Upper lobe of right lung (tissue), 1 donor: ENCODE measurements at places on chromosomes 7 and 10. TPM values are rescaled to one million over a fixed set of nuclear protein-coding genes. Genes with fewer than 3 reads are reported as not detected.

GRCh38 chr7:116271963-116272886 lies 61.9 kb downstream of the TES start:
- peak overlapping the region; percentile 52 for H3K27ac ChIP-seq
- no peaks in the 10 kb centered on the region for H3K27me3 ChIP-seq
- H3K36me3 ChIP-seq, result no peaks in the 10 kb centered on the region
- DNase-seq, result no peak

- no peak overlapping the region for H3K27ac ChIP-seq
- H3K4me1 ChIP-seq, result no peaks in the 10 kb centered on the region
- no peaks in the 10 kb centered on the region for H3K27me3 ChIP-seq
- no peak for DNase-seq
Measured at GRCh38 chr7:141575164-141575563, 24.0 kb downstream of the AGK start.

Gene CYP17A1
- total RNA-seq, result 1.9 TPM

- no peaks in the 10 kb centered on the region for H3K27me3 ChIP-seq
- no peak for DNase-seq
- H3K36me3 ChIP-seq, result no peaks in the 10 kb centered on the region
- H3K27ac ChIP-seq, result no peak overlapping the region
- H3K4me3 ChIP-seq, result no peak overlapping the region
Measured at GRCh38 chr7:109772161-109772560, 1202.5 kb downstream of the DNAJB9 start.

DNA sequence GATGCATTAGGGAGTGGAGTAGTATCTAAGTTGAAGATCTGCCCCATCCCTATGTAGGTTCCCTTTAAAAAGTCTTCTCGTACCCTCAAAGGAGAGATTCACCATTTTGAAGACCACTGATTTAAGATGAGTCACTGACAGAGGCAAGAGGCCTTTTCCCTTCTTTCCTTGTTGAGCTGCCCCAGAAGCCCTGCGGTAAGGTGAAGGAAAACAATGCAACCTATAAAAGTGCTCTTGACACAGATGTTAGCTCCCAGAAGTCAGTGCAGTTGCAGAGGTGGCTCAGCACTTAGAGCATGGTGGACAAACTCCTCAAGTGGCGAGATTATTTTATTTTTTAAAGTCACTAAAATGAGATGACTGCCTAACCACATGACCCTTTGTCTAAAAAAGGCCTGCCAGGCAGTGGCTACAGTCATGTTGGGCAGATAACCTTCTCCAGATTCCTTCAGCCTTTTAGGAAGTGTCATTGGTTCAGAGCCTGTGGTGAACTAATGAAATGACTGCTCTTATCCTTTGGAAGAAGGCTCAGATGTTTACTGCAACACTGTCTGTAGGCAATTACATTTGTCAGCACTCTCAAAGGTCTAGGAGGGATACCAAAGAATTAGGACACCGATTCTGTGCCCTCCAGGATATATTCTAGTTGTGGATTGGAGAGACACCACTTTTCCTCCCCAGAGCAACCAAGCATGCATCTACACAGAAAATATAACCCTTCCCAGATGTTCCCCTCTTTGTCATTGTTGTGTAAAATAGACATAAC lies 88.7 kb downstream of the ARID5B start:
- H3K27me3 ChIP-seq, result no peaks in the 10 kb centered on the region
- DNase-seq, result no peak
- no peaks in the 10 kb centered on the region for H3K36me3 ChIP-seq
- H3K4me3 ChIP-seq, result no peak overlapping the region
- H3K27ac ChIP-seq, result no peak overlapping the region
- peaks cover 38% of the 10 kb centered on the region for H3K4me1 ChIP-seq

DNA sequence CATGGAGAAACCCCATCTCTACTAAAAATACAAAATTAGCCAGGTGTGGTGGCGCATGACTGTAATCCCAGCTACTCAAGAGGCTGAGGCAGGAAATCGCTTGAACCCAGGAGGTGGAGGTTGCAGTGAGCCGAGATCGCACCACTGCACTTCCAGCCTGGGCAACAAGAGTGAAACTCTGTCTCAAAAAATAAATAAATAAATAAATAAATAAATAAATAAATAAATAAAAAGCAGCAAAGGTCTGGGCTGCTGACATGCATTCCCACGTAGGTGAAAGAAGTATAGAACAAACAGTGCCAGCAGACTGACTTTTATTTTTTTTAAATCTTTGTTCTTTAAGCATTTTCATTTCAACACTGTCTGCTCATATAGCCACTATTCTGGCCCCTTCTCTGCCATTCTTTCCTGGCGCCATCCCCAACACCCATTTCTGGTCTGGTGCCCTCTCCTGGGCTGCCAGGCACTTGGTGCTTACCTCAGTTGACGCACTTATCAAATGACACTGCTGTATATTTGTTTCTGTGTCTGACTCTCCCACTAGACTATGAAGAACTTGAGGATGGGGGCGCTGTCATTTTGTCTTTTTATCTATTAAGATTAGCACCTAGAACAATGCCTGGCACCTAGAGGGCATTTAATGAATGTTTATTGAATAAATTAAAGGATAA lies 15.6 kb downstream of the FAM107B start:
- no peaks in the 10 kb centered on the region for H3K36me3 ChIP-seq
- no peaks in the 10 kb centered on the region for H3K4me1 ChIP-seq
- no peak for DNase-seq
- no peak overlapping the region for H3K4me3 ChIP-seq
- H3K27ac ChIP-seq, result no peak overlapping the region

DNA sequence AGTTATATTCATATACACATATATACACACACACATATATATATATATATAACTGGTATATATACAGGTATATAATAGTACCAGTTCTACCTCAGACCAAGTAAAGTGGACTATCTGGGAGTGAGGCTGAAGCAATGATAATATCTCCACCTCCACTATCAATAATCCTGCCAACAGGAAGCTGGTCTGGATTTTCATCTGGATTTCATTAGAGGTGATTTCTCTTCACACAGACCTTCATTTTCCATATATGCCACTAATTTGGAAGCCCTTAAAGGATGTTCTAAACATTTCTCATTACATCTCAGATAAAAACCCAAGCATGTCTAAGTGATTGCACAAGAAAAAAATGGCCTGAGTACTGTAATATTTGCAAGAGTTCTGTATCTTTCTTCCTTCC lies 1.7 kb upstream of the SLC35B4 start:
- H3K4me1 ChIP-seq, result peaks cover 4% of the 10 kb centered on the region
- DNase-seq, result no peak

Gene MUC3A
- total RNA-seq, result 2.7 TPM

GRCh38 chr7:135514856-135515255 lies 5.0 kb upstream of the CNOT4 start:
- H3K27ac ChIP-seq, result no peak overlapping the region
- H3K27me3 ChIP-seq, result no peaks in the 10 kb centered on the region
- H3K4me1 ChIP-seq, result peaks cover 5% of the 10 kb centered on the region
- no peak for DNase-seq

- H3K27me3 ChIP-seq, result no peaks in the 10 kb centered on the region
- no peak overlapping the region for H3K4me3 ChIP-seq
- H3K27ac ChIP-seq, result no peak overlapping the region
- H3K4me1 ChIP-seq, result no peaks in the 10 kb centered on the region
- DNase-seq, result no peak
- no peaks in the 10 kb centered on the region for H3K36me3 ChIP-seq
Measured at GRCh38 chr7:102255501-102255900, 31.2 kb upstream of the SH2B2 start.

GRCh38 chr7:22427104-22427503 lies 70.2 kb upstream of the RAPGEF5 start:
- no peaks in the 10 kb centered on the region for H3K27me3 ChIP-seq
- no peak overlapping the region for H3K4me3 ChIP-seq
- H3K36me3 ChIP-seq, result no peaks in the 10 kb centered on the region
- no peak for DNase-seq

- no peaks in the 10 kb centered on the region for H3K4me1 ChIP-seq
- DNase-seq, result no peak
- no peaks in the 10 kb centered on the region for H3K27me3 ChIP-seq
- no peak overlapping the region for H3K4me3 ChIP-seq
Measured at GRCh38 chr7:40622941-40623501, 488.2 kb downstream of the SUGCT start.

Gene NIPSNAP2
- total RNA-seq, result 47.7 TPM

Gene CLCN1
- total RNA-seq, result not detected

- H3K27me3 ChIP-seq, result no peaks in the 10 kb centered on the region
- H3K4me1 ChIP-seq, result no peaks in the 10 kb centered on the region
- no peak overlapping the region for H3K4me3 ChIP-seq
- H3K36me3 ChIP-seq, result no peaks in the 10 kb centered on the region
- no peak overlapping the region for H3K27ac ChIP-seq
Measured at GRCh38 chr10:114084215-114084614, 40.5 kb downstream of the ADRB1 start.

Gene PLPP4
- 0.38 TPM for total RNA-seq

DNA sequence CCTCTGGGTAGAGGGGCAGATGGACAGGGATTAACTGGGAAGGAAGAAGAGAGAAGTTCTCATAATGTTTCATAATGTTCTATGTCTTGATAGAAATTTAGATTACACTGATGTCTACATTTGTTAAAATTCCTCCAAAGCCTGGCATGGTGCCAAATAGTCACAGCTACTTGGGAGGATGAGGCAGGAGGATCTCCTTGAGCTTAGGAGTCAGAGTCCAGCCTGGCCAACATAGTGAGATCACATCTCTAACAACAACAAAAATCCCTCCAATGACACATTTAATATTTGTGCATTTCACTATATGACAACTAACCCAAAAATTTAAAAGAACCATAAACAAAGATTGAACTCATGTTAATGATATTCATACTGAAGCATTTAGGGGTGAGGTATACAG lies 33.0 kb upstream of the PPP1R3C start:
- H3K27ac ChIP-seq, result no peak overlapping the region
- H3K27me3 ChIP-seq, result peaks cover 4% of the 10 kb centered on the region
- no peak for DNase-seq
- no peaks in the 10 kb centered on the region for H3K36me3 ChIP-seq

DNA sequence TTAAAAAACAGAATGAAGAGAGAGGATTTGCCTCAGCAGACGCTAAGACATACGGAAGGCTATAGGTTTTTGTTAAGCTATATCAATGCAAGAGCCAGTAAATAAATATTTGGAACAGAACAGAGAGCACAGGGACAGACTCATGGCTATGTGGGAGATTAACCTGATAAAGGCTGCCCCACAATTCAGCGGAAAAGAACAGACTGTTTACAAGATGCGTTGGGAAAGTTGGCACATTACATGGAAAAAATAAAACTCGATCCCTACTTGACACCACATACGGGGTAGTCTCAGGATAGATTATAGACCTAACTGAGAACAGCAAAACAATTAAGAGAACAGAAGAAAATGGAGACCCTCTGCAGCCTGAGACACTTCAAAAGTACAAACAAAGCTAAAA lies 10.8 kb downstream of the KCNH2 start:
- no peaks in the 10 kb centered on the region for H3K27me3 ChIP-seq
- DNase-seq, result no peak
- no peak overlapping the region for H3K4me3 ChIP-seq
- no peak overlapping the region for H3K27ac ChIP-seq

Gene UROS
- 34.2 TPM for total RNA-seq

DNA sequence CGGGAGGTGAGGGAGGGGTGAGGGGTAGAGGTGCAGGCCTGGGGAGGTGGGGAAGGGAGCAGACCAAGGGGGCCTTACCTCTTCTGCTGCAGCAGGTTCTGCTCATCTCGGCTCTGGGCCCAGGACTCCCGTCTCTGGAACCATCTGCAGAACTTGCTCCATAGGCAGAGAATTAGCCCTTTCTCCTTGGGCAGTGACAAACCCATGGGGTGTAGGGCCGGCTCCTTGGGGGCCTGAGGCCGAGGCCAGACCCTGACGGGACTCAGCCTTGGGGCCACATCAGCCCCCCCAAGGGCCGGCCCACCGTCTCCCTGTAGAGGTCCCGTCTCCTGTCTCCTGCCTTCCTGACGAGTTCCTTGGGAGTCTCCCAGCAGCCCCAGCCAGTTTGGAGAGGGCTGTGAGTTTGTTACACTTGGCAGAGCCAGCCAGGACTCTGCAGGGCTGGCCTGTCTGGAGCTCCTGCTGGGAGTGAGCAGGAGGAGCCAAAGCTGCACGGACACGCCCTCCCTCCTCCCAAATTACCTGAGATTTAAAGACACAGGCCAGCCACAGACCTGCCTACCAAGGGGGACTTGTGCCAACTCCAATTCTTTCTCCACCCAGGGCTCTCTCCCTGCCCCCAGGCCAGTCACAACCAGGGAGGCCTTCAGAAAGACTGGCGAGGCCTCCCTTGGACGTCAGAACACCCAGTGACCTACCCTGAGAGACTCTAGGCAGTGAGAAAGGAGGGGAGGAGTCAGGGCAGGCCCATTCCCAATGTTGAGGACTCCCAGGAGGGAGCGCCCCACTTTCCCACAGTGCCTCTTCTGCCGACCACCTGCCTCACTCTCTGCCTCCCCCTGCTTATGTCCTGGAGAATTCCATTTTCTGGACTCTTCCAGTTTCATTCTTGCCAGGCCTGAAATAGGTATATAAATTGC lies at the start of gene TRPV6:
TSS of gene TRPV6 (minus strand) at position 435 of the 920 bp plus-strand sequence.
- H3K36me3 ChIP-seq, result no peaks in the 10 kb centered on the region
- H3K27me3 ChIP-seq, result peaks cover 4% of the 10 kb centered on the region
- DNase-seq, result peak; percentile 82

DNA sequence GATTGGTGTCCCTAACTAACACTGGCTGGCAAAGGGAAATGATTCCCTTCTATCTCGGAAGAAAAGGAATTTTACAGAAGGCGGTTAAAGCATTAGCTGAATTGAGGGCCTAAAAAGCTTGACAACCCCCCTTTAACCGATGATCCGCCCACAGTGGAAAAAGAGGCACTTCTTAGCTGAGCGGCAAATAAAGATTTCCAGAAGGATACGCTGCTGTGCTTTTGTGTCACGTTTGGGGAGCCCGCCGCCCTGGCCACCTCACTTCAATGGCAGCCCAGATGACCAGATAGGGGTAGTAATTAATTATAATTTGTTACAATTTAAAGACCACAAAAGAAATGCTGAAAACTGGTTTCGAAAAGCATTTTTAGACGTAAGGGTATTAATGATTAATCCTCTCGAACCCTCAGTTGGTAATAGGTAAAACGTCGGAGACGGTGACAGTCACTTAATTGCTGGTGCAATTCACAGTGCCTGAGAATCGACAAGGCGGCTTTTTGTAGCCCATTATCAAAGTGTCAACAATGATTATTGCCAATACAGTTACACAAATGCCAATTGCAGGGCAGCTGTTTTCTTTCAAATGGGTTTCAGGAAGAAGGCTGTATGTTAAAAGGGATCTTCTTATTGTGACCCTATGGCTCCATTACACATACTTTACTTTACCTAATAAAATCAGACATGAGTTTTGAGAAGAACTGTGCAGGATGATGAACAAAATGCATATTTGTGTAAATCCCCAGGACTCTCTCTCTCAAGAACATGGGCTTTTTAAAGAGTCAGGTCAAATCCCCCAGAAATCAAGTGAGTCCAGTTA lies 154.1 kb downstream of the PIP4K2A start:
- peaks cover 7% of the 10 kb centered on the region for H3K36me3 ChIP-seq
- H3K27ac ChIP-seq, result no peak overlapping the region
- H3K4me1 ChIP-seq, result no peaks in the 10 kb centered on the region
- H3K4me3 ChIP-seq, result no peak overlapping the region
- H3K27me3 ChIP-seq, result no peaks in the 10 kb centered on the region
- peak; percentile 8 for DNase-seq
